ENCODE measurements at places on chromosomes 16 and 17.

- DNase-seq, result no peak
Observed at GRCh38 chr16:2842340-2843000, 12.4 kb downstream of the ZG16B start.

- DNase-seq, result no peak
Observed at GRCh38 chr17:36918211-36918691, 19.0 kb upstream of the LHX1 start.

GRCh38 chr17:41444186-41444585, 3.4 kb upstream of the KRT38 start:
- DNase-seq, result no peak

- no peak for DNase-seq
Observed at GRCh38 chr17:66443606-66444005, 141.2 kb downstream of the PRKCA start.

DNA sequence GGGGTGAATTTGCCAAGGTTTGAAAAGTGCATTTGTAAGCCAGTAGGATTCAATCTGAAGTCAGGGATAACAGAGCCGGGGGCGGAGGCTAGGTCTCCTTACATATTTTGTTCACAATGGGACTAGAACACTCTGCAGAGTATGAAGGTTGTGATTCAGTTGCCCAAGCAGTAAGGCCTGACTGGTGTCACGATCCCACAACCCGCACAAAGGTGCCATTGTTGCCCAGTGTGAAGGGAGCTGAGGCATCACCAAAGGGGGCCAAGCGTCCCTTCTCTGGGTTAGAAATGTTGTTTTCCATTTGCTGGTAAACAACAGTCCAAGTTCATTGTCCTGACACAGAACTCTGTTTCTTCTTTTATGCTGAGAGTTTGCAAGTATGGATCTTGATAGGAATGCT, 471.8 kb downstream of the MAF start:
- no peak for DNase-seq

DNA sequence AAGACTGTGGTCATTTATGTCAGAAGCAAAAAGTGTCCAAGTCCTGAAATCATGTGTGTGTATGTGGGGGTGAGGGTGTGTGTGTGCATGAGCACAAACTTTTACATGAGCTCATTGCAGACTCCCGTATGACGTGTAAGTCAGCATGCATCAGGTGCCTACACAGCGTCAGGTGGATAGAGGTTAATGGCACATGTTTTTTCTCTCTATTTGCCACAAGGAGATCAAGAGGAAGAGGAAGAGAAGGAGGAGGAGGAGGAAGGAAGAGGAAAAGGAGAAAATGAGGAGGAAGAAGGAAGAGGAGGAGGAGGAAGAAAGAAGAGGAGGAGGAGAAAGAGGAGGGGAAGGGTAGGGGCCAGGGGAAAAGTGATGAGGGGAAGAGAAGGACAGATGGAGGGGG, 178.0 kb upstream of the DYNLRB2 start:
- no peak for DNase-seq

DNA sequence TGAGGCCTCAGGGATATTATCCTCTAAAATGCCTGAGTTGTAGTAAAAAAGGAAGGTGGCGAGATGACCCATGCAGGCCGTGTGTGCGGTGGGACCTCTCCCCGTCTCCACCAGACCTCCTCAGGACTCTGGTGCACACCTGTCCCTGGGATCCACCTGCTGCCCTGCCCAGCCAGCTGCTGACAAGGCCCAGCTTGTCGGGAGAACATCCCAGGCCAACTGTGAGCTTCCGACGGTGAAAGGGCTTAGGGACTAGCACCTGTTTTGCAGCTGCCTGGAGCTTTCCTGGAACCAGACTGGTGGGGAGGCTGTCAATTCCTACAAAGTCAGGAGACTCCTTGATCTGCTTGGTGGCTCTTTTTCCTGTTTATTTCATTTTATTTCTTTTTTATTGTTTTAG, 11.6 kb downstream of the IL34 start:
- no peak for DNase-seq

DNA sequence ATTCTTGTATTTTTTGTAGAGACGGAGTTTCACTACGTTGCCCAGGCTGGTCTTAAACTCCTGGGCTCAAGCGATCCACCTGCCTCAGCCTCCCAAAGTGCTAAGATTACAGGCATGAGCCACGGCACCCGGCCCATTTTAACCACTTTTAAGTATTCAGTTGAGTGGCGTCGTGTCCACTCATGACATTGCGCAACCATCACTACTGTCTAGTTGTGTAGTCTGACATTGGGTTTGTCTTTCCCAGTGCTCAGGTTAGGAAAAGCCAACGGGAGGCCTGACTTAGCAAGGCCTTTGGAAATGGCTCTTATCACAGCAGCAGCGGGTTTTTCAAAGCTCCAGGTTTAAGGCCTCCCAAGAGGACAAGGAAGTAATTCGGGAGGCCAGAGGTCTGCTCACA, 58.7 kb downstream of the LITAF start:
- no peak for DNase-seq

DNA sequence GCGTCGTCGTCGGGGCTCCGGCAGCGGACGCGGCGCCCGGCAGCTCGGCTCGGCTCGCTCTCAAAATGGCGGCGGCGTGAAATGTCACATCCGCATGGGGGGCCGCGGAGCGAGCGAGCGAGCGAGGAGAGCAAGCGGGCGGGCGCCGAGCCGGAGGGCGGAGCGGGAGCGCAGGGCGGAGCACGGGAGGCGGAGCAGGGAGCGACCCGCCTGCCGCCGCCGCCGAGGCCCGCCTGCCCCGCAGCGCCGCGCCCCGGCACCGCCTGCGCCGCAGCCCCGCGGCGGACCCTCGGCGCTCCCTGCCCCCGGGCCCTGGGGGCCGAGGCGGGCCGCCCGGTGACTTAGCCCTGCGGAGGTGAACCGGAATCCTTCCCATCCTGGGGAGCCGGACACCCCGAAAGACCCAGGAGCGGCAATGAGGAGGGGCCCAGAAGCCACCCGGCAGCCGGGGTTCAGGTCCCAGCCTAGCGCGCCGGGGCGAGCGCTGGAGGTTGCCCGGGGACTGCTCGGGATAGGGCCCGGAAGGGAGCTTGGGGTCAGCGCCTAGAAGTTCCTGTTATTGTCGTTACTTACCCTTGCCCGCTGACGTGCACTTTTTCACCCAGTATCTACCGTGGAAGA, at the start of gene USP7:
TSS of gene USP7 (minus strand) at position 86 of the 621 bp plus-strand sequence. CDS start 621 bp downstream, outside the sequence.
- peak; percentile 45 for DNase-seq

DNA sequence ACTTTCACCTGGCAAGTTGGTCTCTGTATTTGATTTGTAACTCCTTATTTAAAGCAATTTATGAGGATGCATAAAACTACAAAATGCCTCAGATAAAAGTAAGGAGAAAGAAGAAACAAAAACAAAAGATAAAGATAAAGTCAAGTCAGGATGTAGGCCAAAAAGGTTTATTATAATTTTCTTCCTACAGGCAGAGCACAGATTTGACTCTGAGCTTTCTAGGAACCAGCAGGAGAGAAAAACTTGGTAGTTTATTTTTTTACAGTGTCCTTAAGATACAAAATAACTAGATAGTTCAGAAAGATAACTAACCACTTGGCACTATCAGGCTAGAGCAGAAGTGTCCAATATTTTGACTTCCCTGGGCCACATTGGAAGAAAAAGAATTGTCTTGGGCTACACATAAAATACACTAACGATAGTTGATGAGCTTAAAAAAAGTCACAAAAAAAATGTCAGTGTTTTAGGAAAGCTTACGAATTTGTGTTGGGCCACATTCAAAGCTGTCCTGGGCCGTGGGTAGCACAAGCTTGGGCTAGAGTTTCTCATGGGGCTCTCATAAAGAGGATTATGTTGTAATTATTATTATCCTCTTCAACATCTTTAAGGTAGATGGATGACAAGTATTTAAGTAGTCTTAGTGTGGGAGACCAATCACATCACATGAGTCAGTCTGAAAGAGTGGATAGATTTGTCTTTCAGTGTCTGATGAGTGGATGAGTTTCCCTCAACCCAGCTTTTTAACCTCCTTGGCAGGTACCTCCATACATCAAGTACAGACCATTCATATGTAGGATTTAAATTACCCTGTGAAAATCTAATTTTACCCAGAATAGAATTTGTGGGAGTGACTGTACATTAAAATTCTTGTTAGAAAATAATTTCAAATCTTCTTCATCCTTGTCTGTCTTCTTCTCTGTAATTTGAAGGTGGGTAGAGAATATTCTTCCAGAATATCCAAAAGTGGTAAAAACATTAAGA, 17.0 kb downstream of the PAFAH1B1 start:
- no peak for DNase-seq

DNA sequence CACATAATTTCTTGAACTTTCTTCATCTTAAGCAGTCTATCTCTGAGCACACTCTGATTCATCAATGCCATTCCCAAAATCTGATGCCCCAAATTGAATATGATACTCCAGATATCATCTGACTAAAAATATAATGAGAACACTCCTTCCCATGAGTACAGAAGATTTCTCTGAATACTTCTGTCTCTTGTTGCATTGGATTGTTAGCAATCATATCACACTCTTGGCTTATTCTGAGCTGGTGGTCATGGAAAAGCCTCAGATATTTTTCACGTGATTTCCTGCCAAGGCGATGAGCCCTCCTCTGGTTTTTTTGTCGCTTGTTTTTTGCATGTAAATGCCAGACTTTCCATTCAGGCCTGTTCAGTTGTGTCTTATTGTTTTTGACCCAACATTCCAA, 87.2 kb downstream of the NOG start:
- DNase-seq, result no peak

DNA sequence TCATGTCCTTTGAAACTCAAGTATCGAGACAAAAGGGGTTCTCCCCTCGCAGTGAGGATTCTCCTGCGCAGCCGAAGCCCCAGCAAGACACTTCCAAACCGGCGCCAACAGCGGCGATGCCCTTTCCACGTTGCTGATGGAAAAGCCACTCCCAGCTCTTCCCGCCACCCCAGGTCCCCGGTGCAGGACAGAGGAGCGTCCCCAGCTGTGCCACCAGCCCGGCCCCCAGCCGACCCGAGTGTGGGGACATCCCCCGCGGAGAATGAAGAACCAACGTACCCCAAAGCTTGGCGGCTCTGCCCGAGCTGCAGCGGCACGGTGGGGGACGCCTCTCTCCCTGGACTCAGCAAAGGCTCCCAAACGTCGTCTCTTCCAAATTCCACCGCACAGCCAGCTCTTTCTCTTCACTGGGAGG, 573 bp downstream of the CHST6 start:
- no peak for DNase-seq

DNA sequence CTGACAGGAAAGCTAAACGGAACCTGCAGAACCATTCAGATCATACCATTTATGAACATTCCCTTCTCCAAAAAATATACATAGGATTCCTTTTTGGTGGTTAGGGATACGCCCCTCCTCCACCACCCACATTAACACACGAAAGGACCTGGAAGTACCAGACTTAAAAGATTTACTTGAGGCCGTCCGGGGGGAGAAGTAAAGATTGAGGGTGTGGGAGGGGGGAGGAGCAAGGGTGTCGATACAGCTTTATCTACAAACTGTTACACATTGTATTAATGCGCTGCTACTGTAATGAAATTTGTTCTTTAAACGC, 537 bp downstream of the PALB2 start:
- DNase-seq, result no peak

GRCh38 chr16:53611179-53611696, 92.4 kb downstream of the RPGRIP1L start:
- DNase-seq, result no peak

GRCh38 chr17:19386051-19386929, 700 bp downstream of the MFAP4 start:
- no peak for DNase-seq

- no peak for DNase-seq
Observed at GRCh38 chr16:31501226-31501965, 6.8 kb downstream of the RUSF1 start.

DNA sequence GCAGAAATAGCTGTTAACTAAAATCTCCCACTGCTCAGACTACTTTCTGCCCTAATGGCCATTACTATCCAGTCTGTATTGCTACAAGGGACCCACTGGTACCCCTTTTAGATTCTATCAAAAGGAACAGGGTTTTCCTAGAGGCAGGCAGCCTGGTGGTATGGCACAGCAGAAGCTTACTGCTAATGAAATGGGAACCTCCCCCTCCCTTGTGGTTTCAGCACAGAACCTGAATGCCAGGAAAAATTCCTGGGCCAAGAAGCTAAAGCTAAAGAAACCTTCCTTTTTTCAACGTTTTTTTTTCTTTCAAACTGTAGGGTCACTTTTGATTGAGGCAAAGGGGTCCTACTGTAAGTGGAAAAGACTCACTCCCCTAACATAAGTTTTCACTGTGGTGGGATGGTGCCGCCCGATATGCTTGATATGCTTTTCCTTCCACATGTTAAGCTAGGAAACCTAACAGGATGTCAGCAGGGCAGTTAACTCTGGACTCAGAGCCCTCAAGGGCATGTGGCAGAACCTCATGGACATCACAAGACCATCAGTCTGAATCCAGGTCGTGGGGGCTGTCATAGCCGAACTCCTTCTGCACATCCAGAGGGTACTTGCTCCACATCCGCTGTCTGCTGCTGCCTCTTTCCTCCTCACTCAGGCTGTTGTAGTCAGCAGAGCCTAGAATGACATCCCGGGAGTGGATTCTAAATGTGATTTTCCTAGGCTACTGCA, 9.8 kb downstream of the SLC7A6OS start:
- DNase-seq, result no peak

DNA sequence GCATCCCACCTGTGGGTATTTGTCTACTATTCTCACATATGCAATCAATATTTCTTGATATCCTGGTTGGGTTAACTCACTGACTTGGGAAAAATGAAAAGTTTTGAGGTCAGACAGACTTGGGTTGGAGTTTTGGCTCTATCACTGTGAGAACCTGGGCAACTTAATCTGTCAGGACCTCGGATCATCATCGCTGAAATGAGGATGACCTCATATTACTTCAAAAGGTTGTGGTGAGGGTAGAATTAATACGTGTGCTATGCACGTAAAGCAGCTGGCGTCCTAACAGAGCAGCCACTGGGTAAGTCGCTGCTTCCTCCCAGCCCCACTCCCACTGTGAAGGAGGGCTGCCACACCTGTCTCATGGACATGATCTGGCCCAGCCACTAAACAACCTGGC, 57.3 kb downstream of the COG7 start:
- DNase-seq, result no peak

GRCh38 chr16:82016964-82017363, 5.7 kb upstream of the SDR42E1 start:
- no peak for DNase-seq

- DNase-seq, result no peak
Observed at GRCh38 chr16:54048586-54049495, 237.7 kb downstream of the IRX3 start.

Data from NCI-H446 (cell line).